ENCODE measurements at places on chromosomes 5 and 9. TPM values are rescaled to one million over a fixed set of nuclear protein-coding genes. Genes with fewer than 3 reads are reported as not detected.

DNA sequence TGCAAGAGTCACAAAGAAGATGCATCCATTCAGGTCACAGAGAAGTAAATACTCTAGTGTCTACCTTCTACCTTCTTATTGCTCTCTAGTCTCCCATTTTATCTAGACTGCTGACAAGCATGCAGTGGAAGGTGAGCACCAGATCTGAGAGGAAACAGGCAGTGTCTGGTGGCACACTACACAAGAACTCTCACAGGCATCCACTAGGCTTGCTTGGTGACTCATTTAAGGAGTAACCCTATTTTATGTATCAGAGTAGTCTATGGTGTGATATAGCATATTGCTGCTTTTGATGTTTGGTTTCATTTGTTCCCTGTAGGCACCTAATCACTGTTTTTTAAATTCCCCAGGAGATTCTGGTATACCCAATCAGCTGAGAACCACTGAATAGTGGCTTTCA lies 1.6 kb upstream of the THBS4 start:
- no peak for DNase-seq

DNA sequence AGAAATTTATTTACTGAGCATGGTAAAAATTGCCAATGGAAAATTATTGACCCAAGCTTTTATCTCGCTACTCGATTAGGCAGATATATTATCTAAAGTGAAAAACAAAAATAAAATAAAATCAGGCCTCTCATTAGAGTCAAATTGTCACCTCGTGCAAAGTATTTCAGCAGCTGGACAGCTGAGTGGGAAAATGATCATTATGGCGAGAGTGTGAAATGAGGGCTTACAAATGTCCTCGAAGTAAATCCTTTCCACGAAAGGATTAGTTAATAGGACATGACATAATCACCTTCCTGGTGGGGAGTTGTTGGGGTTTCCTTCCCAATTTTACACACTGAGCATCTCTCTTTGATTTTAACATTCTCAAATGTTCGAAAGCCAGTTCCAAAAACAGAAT lies 5.4 kb upstream of the DPYSL3 start:
- DNase-seq = no peak

Gene PCDHB2
- total RNA-seq = 3.1 TPM

Gene LTC4S
- total RNA-seq = 16.1 TPM

DNA sequence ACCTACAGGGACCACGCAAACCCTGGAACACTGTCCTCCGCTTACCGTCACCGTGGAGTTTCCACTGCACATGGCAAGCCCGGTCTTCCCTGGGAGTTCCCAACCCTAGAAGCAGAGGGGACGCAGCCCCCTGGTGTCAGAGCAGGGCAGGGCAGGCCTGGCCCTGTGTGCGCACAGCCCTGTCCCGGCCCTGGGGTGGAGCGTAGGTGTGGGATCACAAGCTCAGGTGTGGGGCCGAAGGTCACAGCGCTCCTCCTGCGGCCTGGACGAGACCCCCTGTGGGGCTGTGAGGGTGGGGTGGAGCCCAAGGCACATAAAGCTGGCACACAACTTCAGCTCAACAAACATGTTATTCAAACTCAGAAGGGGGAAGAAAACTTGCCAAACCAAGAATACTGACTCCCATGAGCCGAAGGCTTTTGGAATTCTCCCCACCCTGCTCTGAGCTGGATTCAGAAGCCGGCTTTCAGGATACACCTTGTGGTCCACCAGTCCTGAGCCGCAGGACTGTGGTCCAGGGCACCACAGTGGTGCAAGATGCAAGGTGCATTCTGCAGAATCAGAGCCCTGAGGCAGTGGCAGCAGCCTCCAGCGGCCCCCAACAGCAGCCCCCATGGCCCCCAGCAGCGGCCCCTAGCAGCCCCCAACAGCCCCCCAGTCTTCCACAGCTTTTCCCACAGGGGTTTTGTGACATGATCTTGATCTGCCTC lies 11.8 kb upstream of the EXOC3 start:
- DNase-seq = peak; percentile 59

DNA sequence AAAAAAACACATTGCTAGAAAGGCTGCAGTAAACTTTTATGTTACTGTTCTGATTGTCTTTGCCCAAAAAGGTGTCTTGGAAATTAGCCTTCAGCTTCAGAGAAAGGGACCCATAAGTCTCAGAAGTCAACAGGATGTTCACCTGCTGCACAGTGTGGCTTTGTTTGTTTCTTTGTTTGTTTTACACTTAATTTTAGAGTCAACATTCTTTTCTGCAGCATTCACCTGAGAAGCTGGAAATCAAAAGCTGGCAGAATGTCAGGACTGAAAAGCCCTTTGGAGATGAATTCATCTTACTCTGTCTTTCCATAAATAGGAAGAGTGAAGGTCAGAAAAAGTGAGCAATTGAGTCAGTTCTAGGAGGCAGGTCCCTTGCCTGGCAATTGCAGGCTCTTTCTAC lies 170.0 kb downstream of the PAPPA start:
- DNase-seq = no peak

GRCh38 chr5:148476302-148476701 lies 92.5 kb downstream of the FBXO38 start:
- DNase-seq = no peak

DNA sequence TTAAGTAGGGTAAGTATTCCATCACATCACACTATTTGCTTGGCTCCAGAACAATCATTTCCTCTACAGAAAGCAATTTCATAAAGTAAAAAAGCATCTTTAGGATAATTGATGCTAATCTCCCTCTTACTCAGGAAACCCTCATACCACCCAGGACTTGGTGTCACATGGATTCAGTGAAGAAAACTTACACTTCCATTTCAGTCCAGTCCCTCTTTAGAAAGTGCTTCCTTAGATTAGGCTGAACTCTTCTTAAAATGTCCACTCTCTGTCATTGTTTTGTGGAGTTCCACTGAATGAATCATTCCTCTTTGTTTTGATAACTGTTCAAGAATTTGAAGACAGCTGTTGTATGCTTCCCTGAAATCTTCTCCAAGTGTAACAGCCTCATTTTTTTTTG lies 144.0 kb upstream of the ZNF462 start:
- no peak for DNase-seq

Gene PCDHB15
- 8.7 TPM for total RNA-seq

Gene AK1
- total RNA-seq = 92.4 TPM

Gene PCDHGB4
- total RNA-seq = 7.3 TPM

Gene RASGEF1C
- 0.66 TPM for total RNA-seq

GRCh38 chr5:149474198-149474597 lies 77.0 kb downstream of the CSNK1A1 start:
- no peak for DNase-seq

DNA sequence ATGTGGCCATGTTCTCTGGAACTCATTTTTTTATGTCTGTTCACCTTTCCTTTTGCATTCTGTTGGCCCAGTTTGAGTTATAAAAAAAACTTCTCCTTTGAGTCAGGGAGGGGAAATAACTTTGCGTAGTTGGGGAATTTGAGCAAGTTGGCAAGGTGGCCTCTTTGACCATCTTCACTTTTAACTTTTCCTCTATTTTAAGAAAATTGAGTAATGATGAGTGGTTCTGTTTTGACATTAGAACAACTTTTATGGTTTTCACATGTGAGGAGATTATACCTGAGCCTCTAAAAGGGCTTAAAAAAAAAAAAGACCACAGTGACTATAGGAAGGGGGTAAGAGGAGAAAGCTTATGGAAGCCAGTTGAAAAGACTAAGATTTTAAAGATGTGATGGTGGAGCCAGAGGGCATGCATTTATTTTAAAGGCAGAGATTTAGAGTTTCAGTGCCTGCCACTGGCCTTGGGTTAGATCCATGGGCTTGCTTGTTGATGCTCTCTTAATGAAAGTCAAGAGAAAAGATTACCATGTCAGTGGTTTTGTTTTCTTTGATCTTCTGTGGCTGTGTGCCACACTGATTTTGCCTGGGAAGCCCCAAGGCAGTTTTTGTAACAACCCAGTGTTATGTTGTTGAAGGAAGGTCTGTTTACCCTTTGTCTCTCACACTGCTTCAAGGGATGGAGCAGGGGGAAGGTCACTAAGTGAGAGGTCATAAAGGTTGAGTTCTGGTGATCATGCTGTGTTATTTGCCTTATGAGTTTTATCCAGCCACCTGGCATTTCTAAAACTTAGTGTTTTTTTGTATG lies 219.7 kb upstream of the CD180 start:
- DNase-seq = no peak

Gene RAPGEF6
- total RNA-seq = 26.1 TPM

GRCh38 chr9:133057006-133057405 lies 4.8 kb upstream of the CEL start:
- peak; percentile 60 for DNase-seq

DNA sequence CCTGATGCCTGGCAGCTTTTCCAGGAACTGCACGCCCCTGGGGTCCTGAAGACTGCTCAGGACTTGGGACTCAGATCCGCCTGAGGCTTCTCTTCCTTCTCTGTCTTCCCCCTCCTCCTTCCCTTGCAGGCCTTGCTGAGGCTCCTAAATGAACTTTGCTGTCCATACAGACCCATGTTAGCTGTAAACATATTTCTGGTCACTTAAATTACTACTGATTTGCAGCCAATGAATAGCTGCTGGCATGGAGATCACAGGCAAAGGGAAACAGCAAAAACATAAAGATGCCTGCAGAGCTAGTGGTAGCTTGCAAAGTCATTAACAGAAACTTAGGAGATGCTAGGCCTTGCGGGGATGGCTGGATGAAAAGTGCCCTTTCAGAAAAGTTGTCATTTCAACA lies 261.9 kb downstream of the GADD45G start:
- DNase-seq = peak; percentile 14

DNA sequence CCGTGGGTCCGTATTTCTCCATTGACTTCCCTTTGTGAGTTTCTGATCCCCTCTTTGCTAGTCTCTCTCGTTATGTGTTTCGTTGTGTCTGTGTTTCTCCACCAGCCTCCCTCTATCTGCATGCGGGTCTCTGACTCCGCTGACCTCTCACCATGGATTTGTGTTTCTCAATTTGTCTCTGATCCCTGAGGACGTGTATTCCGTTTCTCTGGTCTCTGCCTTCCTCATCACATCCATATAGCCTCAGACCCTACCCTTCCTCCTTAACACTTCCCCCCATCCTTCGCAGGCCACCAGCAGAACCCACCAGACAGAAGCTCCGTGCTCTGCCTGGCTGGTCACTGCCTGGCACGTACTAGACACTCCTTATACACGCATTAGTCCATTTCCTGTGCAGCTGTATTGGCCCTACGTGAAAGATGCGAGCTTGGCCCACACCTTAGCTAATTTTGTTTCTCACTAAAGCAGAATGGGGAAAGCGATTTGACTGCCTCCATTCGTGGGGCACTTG lies 631 bp downstream of the B4GALT7 start:
- no peak for DNase-seq

- no peak for DNase-seq
These were observed 102.5 kb downstream of the SPATA31D1 start for GRCh38 chr9:82091100-82091499.

Gene LOX
- 125 TPM for total RNA-seq

DNA sequence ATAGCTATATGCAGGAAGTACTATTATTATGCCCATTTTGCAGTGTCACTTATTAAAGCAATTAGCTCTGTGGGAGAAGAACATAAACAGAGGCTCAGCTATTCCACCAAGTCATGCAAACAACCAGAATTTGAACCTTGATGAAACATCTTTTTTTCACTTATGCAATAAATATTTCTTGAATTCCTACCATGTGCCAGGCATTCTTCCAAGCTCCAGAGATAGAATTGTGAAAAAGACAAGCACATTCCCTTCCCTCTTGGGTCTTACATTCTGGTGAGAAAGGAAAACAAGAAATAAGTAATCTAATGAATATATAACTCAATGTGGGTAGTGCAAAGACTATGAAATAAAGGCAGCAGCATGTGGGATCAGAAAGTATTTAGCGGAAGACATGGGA lies 32.1 kb upstream of the ADRB2 start:
- DNase-seq = no peak

Gene COL15A1
- total RNA-seq = 126 TPM

Gene HRCT1
- 14.2 TPM for total RNA-seq

DNA sequence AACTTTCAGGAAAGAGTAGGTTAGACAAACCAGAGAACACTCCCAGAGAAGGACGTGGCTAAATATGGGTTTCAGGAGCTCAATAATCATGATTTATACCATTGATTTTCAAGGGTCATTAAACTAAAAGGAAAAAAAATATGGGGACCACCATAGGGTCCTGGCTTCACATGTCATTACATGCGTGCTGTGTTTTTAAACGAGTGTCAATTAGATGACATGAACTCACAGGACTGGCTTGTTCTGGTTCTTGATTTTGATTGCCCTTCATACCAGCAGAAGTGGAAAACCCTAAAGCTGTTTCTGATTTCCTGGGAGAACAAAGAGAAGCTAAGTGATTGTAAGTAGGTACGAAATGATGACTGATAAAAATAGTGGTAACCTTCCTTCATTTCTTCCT lies 5.8 kb downstream of the ACOT12 start:
- no peak for DNase-seq

Gene JAKMIP2
- total RNA-seq = 0.42 TPM

Gene KIF4B
- total RNA-seq = 0.06 TPM

Gene SEMA5A
- total RNA-seq = 21.8 TPM

Gene RNF38
- 59.6 TPM for total RNA-seq

Gene CLPTM1L
- 71.2 TPM for total RNA-seq

- DNase-seq = peak; percentile 66
These were observed 804 bp downstream of the ARSI start for GRCh38 chr5:150301901-150302300.

GRCh38 chr5:86546044-86546443 lies 71.7 kb upstream of the COX7C start:
- no peak for DNase-seq

DNA sequence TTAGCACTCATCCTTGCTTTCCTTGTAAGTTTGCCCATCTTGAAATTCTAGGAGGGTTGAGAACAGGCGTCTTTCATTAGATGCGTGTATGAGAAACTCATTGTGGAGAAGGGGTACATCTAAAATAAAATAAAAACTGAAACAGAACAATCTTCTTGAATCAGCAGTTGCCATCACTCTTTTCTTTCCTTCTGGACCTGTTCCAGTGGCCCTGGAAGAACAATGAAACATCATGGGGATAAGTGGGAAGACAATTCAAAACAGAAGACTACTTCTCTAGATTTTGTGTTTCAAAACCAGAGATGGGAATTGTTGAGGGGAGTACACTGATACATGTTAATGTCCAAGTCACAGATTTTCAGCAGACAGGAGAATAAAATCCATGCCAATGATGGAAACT lies 59.9 kb downstream of the SLC1A3 start:
- no peak for DNase-seq

Gene CTNND2
- 0.29 TPM for total RNA-seq

Gene SPATA31A3
- not detected for total RNA-seq

Gene PFN3
- not detected for total RNA-seq

DNA sequence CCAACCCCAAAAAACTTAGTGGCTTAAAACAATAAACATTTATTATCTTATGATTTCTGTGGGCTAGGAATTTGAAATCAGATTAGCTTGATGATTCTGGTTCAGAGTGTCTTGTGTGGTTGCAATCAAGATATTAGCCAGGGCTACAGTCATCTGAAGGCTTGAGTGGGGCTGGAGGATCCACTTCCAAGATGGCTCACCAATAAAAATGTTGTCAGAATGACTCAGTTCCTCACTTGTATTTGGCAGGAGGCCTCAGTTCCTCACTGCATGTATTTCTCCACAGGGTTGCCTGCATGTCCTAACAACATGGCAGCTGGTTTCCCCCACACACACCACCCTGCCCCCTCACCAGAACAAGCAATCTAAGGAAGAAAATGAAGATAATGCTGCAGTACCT lies 98.2 kb upstream of the NIPBL start:
- no peak for DNase-seq

- DNase-seq = no peak
These were observed 212.2 kb downstream of the PCSK1 start for GRCh38 chr5:96220610-96221390.

Data from aorta (tissue), 5 donors.